ENCODE measurements at places on chromosomes 4 and X.

GRCh38 chrX:76850851-76851250 is 423.3 kb downstream of the MAGEE1 start:
- no peak for DNase-seq

- DNase-seq: peak; percentile 33
These were observed 9.3 kb downstream of the PAGE4 start for GRCh38 chrX:49838374-49838773.

DNA sequence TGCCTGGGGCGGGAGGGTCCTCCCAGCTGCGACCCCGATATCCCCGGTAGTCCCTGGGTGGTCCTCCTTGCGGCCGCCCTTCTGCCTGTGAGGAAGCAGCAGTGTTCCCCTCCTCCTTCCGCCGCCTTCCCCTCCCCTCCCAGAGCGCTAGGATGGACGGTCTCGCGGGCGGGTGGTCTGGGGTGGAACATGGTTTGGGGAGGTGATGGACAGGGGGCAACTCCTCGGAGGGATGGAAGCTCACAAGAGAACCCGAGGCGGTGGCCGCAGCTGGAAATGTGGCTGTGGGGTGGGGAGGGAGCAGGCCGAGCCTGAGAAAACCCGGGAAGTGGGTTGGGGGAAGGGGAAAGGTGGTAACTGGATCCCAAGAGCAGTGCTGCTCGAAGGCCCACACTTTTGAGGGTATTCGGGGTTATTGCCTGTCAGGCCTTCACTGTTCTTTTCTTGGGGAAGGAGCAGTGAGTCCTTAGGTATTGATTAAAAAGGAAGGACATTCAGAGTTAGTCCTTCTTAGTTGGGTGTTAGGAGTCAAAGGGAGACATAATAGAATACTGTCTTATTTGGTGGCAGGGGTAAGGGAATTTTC is 581 bp downstream of the UBE2K start:
- DNase-seq: peak; percentile 37

DNA sequence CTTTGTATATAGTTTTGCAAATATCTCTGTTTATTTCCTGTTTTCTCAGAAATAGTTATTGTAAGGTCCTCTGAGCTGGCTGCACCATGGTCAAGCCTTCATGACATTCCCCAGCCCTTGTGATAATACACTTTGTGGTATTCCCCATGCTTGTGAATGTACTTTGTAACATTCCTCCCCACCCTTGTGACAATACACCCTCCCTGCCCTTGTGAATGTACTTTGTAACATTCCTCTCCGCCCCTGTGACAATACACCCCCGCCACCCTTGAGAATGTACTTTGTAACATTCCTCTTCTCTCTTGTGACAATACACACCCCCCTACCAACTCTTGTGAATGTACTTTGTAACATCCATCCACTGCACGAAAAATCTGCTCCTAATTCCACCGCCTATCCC is 530.7 kb downstream of the CENPC start:
- no peak for DNase-seq

DNA sequence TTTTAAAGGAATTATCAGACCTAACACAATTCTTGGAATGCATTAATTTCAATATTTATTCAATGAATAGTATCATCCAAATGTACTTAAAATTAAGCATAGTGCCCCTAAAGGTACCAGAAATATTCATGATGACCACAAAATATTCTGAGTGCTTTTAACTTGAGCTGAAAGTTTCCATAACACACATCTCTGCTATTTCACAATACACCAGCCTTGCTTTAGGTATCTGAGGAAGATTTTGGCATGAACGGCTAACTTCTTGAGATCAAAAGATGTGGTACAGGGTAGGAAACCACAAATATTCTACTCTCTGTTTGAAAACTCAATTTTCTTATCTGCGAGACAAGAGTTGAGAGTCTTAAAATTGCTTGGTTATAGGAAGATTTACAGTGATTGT is 538.3 kb upstream of the PCDH7 start:
- DNase-seq: no peak

- no peak for DNase-seq
These were observed 72.7 kb upstream of the IL15 start for GRCh38 chr4:141563723-141564122.
